ENCODE measurements at places on chromosomes 2 and 18.

DNA sequence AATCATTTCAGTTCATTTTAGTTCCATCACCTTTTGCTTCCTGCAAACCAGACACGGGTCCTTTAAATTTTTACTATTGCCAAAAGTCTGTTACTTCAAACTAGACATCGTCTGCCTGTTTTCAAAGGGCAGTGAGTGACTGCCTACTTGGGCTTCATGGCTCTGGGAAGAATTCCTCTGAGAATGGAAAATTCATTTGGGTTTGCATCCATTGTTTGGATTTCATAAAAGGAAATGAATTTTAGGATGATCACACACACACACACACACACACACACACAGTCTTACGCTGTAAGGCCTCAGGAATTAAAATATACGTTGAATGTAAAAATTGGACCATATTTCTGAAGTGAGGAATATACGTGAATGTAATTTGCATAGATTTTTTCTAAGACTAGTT lies 1584.3 kb upstream of the ACVR2A start:
- DNase-seq = no peak

DNA sequence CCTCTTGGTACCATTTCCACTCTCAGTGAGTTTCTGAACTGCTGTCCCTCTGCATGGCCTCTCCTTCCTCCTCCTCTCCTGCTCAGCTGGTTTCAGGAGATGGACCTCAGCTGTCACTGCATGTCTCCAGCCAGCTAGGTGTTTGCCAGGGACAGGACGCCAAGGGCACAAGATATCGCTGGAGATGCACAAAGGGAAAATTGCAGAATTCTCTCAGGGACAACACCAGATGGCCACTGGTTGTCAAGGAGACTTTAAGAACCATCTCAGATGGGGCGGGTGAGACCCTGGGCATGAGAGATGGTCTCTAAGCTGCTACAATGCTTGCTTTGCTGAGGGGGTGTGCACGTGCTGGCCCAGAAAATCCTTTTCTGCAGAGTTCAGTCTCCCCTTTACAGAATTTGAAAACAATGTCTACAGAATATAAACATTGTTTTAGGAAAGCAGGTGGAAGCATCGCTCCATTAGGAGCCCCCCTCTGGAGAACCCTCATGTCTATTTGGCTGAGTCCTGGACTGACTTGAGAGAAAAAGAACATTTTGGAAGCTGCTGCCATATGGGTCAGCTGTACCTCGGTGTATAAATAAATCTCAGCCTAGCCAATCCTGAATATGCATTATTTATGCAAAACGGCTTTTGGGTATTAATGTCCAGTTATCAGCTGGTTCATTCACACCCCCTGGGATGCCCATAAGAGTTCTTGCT lies 57.8 kb upstream of the SPP2 start:
- DNase-seq = no peak

DNA sequence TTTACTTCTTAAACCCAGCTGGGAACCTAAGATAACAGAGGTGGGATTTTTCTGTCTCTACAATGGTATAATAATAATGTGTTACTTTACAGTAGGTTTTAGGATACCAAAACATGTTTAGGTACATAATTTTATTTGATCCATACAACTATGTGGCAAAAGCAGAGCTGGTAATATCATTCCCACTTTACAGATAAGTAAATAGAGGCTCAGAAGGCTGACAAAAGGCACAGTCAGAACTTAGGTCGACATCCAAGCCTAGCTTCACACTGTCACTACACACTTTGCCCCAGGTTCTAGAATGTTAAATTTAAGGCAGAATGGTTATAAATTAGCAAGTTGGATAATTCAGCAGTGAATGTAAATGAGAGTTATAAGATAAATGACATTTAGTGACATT lies 189.6 kb upstream of the PARD3B start:
- DNase-seq = no peak

GRCh38 chr2:227939271-227940027 lies 68.0 kb downstream of the DAW1 start:
- DNase-seq = peak; percentile 67

DNA sequence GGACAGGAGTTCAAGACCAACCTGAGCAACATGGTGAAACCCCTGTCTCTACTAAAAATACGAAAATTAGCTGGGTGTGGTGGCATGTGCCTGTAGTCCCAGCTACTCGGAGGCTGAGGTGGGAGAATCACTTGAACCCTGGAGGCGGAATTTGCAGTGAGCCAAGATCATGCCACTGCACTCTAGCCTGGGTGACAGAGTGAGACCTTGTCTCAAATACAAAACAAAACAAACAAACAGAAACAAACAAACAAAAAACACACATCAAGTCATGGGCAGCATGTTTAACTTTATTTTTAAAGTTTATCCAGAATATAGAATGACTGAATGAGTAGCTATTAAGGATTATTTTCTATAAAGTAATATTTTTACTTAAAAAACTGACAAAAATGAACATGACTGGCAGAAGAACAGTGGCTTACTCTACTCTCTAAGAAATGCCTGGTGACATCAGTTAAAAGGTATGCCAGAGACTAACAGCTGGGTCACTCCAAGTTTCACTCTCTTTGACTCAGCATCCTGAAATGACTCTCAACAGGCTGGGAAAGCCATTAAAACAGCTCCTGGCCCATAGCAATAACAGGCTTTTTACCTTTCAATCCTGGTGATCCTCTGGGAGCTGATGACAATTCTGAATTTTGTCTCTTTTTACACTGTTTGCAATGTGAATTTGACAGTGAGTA lies 281.6 kb upstream of the STON1 start:
- DNase-seq = no peak

DNA sequence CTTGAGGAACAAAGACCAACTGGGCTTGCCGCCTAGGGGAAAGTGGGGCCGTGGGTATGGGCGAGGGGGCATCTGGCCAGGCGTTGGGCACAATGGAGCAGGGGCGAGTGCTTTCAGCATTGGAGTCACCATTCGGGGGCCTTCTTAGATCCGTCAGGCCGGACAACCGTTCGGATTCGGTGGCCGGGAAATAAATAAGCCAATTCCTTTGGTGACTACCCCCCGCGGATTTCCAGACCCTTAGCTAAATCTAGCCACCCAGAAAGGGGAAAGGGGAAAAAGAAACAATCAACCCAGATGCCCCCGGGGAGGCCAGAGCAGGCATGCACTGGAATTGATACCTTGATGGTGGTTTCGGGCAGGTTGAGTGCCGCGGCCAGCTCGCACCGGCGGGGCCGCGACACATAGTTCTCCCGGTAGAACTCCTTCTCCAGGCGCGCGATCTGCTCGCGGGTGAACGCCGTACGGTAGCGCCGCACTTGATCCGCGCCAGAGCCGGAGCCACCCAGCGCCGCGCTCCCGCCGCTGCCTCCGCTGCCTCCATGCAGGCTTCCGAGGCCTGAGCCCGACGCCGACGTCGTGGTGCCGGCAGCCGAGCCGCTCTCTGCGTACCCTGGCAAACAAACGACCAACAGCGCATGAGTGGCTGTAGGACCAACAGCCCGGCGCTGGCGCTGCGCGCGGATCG lies 1.8 kb downstream of the EVX2 start:
- no peak for DNase-seq

GRCh38 chr2:233711312-233712008 lies 1.2 kb upstream of the UGT1A5 start:
- peak; percentile 69 for DNase-seq

GRCh38 chr2:86704459-86704971 lies 15.6 kb upstream of the RMND5A start:
- no peak for DNase-seq

GRCh38 chr2:62204998-62205496 lies 9.1 kb downstream of the B3GNT2 start:
- no peak for DNase-seq

DNA sequence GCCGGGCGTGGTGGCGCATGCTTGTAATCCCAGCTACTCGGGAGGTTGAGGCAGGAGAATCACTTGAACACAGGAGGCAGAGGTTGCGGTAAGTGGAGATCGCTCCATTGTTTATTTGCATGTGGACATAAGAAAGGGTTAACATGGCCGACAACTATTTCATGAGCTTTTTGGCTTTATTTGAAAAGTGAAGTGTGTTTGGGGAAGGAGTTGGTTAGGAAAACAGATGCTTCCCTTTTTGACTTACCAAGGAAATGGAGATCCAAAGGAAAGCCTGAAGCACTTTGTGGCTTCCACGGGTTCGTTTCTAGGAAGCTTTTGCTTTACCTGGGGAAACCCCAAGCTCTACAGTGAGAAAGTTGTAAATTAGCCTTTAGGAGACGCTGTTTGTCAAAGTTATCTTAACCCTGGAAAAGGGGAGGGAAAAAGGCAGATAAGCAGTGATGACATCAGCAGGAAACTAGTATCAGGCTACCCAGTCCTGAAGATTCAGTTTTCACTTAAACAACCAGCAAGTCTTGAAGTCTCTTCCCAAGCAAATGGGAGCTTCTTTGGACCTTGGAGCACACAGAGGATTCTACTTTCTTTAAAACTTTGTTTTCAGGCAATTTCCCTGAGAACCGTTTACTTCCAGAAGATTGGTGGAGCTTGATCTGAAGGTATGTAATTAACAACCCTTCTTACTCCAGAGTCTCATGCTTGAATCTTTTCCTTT lies at the start of gene CASP10:
Gene CASP10, plus strand, starts transcription at position 492 of the 715 bp plus-strand sequence. CDS start 2,637 bp downstream, outside the sequence.
- no peak for DNase-seq

- peak; percentile 49 for DNase-seq
Measured at GRCh38 chr2:96906729-96907114, 36.8 kb upstream of the SEMA4C start.

- no peak for DNase-seq
Measured at GRCh38 chr2:234025891-234026401, 24.6 kb upstream of the SPP2 start.

DNA sequence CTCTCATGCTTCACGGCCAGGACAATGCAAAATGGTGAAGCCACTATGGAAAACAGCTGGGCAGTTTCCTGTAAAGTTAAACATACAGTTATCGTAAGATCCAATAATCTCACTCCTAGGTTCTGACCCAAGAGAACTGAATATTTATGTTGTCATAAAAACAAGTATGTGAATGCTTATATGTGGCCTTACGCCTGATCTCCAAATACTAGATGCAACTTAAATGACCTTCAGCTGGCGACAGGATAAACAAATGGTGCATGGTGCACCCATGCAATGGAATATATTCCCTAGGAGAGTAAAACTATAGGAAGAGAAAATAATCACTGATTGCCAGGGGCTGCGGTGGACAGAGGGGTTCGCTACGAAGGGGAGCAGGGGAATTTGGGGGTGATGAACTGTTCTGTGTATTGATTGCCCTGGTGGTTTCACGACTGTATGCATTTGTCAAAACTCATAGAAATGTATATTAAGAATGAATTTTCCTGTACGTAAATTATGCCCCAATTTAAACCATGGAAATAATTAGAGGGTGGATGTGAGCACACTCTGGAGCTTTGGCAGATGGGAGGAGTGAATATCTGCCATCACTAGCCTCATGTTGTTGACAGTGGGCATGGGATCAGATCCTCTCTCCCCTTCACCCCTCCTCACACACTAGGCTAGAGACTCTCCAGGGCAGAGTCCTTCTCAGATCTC lies 100.8 kb upstream of the MYCN start:
- DNase-seq = no peak

DNA sequence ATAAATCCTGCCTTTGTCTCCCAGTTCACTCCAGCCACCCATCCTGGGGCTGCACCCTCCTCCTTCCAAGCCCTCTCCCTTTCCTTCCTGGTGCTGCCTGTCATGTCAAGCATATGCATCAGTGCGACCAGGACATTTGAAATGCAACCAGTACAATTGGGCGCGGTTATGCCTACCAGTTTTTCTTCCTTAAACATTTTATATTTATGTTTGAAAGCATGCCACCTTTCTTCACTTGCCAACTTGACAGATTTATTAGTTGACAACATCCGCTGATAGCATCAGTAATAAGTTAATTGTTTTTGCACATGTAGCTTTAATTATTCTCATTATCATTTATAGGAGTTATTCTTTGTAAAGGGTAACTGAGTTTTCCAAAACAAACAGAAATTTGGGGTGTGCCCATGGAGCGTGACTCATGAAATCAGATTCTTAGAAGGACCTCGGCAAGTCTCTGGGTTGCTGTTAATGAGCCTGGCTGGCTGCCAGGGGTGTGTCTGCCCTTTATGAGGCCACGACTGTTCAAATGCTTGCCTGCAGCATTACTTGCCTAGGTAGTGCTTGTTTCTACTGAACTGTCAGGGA lies 32.8 kb upstream of the IL1B start:
- DNase-seq = no peak

- DNase-seq = no peak
Measured at GRCh38 chr2:101064868-101065549, 62.9 kb downstream of the RPL31 start.

GRCh38 chr18:49178736-49179135 lies 228.0 kb upstream of the SMAD7 start:
- DNase-seq = no peak

- DNase-seq = no peak
Measured at GRCh38 chr2:225471482-225471881, 72.0 kb downstream of the NYAP2 start.

- DNase-seq = no peak
Measured at GRCh38 chr2:41924709-41925408, 123.0 kb upstream of the PKDCC start.

GRCh38 chr2:101698844-101699754 lies 1.6 kb downstream of the MAP4K4 start:
- no peak for DNase-seq

- DNase-seq = no peak
Measured at GRCh38 chr2:188485496-188485895, 193.8 kb downstream of the GULP1 start.

DNA sequence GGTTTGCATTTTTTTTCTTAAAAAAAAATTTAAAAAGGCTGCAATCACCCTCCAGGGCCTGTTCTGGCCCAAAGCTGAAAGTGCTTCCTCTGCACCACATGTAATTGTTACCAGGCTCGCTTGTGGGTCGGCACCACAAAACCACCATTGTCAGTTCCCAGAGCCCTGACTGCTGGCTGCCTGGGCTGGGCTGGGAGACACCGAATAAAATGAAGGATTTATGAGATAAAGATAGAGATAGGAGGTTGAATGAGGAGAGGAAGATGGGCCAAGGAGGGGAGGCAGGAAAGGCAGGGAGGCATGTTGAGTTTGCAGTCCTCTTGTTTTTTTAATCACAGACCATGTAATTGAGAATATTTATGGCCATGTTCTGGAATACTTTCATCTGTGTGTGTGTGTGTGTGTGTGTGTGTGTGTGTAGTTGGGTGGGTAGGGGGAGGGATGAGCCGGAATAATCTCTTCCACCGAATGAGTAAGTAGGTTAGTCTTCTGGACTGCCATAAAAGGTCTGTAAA lies 14.7 kb downstream of the NRP2 start:
- no peak for DNase-seq

DNA sequence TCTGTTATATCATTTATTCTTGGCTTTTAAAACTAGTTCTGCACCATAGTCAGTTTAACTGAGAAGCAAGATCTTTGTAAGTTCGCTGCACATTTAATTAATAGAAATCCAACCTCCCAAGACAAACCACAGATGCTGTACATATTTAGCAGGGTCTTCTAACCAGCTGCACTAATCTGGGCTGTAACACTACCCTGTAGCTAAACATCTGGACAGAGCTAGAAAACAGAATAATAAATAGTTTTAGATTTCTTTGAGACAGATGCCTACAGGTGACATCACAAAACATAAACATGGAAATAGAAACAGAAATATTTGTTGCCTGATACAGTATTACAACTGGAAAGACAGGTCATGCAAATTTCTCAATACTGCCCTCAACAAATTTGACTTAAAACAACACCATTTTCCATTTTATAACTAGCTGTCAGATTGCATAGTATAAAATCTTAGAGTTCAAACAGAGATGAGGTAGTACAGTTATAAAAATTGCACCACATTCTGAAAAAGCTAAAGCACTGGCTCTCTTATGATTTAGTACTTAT lies 315.1 kb downstream of the NR4A2 start:
- DNase-seq = no peak
